Activated gamma-delta T cell (primary cell): ENCODE measurements at places on chromosomes 7 and 10.

DNA sequence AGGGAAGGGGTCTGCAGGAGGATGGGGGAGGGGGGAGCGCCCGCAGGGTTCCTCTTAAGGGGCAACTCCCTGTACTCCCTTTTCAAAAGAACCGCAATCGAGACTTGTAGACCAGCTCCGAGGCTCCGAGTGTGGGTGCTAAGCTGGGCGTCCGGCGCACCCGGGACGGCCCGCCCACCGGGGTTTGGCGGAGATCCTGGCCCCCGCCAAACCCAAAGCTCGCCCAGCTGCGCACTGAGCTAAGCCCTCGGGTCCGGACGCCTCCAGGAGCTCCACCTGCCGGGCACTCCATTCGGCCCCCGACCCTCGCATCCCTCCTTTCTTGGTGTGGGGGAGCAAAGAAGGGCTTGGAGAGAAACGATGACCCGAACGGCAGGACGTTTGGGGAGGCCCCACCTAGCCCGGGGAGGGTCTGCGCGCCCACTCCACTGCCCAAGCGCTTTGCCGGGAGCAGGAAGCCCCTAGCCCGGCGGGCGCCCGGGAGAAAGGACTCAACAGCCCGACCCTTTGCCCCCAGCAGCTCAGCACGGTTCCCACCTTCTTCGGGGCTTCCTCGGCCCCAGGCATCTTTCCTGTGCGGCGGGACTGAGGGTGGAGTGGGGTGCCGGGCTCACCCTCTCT is 651 bp downstream of the AFAP1L2 start:
- DNase-seq: no peak

DNA sequence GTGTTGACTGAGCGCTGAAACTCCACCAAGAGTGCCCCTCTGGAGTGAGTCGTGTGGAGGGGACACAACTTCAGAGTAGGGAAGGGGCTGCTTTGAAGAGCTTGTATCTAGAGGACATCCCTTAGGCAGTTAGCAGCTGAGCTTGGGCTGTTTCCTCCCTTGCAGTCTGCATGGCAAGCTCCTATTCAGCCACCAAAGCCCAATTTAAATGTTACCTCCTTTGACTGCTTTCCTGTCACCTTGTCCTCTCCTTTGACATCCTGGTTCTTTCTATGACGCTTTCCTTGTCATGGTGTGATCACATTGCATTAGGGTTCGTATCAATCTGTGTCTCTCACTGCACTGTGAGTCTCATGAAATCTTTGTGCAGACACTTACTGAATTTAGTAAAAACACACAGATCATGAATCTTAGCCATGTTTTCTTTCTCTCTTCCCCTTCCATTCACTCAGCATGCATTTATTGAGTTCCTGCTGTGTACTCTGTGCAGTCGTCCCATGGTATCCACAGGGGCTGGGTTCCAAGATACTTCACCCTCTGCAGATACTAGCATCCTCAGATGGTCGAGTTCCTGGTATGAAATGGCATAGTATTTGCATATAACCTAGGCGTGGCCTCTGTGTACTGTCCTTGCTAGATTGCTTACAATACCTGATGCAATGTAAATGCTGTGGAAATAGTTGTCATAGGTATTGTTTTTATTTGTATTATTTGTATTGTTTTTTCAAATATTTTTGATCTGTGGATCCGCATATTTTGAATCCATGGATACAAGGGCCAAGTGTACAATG is 228.5 kb downstream of the CCDC3 start:
- DNase-seq: no peak

DNA sequence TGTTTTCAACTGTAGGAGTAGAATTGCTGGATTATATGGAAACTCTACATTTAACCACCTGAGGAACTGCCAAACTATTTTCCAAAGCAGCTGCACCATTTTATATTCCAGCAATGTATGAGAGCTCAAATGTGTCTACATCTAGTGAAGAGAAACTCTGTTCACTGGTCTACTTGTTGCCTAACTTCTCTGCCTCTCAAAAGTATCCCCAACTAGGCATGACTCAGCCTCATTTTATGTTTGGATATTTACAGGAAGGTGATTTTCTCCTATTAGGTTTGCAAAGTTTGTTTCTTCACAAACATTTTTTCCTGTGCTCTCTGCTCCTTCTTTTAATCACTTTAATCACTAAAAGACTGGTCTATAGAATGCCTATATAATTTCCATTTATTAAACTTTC is 37.1 kb upstream of the SRI start:
- DNase-seq: no peak

DNA sequence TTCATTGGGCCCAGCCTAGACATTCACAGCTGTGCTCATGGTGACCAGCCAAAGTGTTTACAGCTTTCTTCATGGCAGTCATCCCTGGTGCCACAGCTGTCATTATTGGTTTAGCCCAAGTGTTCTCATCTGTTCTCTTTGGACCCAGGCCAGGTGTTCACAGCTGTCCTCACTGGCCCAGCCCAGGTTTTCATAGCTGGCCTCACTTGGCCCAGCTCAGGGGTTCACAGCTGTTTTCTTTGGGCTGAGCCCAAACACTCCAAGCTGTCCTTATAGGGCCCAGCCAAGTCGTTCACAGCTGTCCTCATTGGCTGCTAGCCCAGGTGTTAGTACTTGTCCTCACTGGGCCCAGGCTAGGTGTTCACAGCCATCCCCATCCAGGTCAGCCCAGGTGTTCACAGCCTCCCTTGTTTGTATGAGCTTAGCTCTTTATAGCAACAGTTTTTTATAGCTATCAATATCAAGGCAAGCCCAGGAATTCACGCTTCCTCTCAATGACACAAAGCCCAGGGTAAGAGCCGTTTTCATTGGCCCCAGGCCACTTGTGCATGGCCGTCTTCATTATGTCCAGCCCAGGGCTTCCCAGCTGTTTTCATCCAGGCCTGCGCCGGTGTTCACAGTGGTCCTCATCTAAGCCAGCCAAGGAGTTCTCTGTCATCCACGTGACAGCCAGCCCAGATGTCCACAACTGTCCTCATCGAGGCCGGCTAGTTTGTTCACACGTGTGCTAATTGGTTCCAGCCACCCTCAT is 11.6 kb downstream of the FRG2B start:
- DNase-seq: no peak

DNA sequence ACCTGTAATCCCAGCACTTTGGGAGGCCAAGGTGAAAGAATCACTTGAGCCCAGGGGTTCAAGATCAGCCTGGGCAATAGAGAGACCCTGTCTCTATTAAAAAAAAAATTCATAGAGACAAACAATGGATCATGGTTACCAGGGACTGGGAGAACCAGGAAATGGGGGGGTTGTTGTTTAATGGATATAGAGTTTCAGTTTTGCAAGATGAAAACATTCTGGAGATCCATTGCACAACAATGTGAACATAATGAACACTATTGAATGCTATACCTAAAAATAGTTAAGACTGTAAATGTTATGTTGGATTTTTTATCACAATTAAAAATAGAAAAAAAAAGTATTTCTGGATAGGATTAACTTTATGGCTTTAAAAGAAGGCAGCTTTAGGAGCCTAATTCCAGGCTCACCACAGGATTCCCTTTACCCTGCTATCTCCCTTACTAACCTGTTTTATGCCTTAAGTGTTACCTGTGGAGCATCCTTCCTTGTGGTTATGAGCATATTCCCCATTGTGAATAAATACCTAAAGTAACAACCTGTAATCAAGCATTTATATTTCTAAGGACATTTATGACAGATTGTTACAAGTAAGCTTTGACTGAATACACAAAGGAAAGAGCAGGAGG is 45.1 kb upstream of the SGCE start:
- DNase-seq: no peak

GRCh38 chr7:2646680-2647571 is 15.1 kb downstream of the TTYH3 start:
- DNase-seq: no peak

DNA sequence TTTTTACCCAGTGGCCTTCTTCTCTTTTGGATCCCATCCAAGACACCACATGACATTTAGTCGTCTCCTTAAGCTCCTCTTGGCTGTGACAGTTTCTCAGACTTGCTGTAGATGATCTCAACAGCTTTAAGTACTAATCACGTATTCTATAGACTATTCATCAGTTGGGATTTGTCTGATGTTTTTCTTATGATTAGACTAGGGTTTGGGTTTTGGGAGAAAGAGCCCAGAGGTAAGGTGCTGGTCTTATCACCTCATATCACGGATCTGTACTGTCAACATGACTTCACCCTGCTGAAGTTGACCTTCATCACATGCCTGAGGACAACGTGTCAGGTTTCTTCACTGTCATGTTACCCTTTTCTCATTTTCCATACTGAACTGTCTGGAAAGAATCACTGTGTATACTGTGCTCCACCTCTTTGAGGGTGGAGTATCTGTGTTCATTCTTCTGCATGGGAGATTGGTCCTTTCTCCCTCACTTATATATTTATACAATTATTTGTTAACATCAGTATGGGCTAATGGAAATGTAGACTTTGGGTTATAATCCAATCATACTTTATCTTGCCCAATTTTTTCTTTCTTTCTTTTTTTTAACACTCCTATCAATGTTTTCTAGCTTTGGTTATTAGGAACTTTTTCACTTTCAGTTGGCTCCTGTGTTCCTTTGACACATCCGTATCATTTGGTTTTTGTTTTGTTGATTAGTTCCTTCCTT is 6.4 kb upstream of the HKDC1 start:
- DNase-seq: no peak

DNA sequence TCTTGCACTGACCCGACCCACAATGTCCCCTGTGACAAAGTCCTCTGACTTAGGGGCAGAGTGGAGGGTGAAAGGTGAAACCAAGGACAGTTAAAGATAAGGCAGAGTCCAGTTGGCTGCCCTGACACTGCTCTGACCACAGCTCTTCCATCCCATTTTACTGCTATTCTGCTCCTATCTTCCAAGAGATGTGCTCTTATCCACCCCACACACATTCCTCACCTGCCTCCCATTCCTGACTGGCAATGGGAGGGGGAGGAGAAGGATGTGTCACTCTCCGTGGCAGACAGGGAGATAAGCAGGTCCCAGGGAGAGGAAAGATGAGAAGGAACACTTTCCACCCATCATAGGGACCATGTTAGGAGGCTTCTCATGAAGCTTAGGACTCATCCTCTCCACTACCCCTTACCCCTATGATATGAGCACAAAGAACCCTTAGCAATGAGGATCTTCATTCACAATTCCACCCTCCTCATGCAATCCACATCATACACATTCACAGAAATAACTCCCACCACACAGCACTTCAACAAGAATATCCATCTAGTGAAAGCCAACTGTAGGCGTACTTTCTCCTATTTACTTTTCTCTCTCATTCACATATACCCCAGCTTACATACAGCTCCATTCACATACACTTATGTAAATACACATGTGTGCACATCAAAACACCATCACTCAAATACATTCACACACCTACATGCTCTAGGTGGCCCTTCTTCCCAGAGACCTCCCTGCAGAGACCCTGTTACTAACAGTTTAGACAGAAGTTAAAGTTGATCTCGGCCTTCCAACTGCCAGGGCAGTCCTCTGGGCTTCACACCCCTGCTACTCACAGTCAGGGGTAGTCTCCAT is 6.6 kb downstream of the SYNPO2L start:
- DNase-seq: no peak

DNA sequence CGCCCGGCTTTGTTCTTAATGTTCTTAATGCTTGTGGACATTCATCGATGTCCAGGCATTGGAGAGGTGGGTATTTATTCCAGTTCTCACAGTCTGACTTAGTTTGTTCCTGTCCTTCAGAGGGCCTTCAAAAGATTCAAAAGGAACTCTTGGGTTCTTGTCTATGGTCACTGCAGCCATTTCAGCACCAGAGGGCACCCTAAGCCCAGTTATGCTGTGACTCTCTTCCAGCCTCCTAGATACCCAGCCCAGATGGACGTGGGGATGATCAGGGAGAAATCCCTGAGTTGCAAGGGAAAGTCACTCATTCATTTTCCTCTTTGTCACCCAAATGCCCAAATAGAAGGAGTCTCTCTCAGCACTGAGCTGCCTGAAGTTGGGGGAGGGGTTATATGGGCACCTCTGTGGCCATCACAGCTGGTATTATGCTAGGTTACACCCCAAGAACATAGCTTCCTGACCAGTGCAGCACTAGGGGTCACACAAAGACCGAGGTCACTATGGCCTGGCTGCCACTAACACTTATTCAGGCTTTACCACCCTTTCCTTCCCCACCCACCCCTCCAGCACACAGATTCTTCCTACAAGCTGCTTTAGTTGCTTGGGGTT is 26.5 kb upstream of the CCDC126 start:
- no peak for DNase-seq

- DNase-seq: no peak
Measured at GRCh38 chr7:16309129-16309528, 112.2 kb downstream of the CRPPA start.

- no peak for DNase-seq
Measured at GRCh38 chr7:12056381-12056780, 154.7 kb upstream of the TMEM106B start.
